ENCODE measurements at places on chromosomes 3 and 15.

DNA sequence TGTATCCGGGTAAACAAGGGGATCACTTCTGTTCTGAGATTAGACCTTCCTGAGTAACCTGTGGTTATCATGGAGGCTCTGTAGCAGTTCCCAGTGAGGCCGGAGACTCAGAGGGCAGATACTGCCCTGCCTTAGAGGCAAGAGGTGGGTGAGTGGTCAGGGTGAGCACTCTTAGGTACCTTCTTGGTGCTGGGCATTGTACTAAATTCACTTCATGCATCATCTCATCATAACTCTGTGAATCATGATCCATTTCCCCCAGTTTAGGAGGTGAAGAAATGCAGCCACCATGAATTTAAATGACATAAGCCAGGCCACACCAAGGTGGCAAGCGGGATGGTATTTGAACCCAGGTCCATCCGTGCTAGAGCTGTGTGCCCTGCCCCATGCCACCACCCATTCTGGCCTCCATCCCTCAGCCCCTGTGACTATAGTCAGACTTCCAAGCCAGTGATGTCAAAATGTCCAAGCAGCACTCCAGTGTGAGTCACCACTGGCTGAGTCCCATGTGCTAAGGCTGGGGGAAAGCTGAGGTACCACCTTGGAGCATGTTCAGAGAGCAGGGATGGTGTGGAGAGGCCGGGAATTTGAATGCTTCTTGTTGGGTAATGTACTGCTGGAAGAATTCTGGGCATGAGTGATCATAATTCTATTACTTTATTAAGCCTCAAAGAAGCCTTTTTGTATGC is 88.8 kb downstream of the EPHB1 start:
- no peak for DNase-seq

DNA sequence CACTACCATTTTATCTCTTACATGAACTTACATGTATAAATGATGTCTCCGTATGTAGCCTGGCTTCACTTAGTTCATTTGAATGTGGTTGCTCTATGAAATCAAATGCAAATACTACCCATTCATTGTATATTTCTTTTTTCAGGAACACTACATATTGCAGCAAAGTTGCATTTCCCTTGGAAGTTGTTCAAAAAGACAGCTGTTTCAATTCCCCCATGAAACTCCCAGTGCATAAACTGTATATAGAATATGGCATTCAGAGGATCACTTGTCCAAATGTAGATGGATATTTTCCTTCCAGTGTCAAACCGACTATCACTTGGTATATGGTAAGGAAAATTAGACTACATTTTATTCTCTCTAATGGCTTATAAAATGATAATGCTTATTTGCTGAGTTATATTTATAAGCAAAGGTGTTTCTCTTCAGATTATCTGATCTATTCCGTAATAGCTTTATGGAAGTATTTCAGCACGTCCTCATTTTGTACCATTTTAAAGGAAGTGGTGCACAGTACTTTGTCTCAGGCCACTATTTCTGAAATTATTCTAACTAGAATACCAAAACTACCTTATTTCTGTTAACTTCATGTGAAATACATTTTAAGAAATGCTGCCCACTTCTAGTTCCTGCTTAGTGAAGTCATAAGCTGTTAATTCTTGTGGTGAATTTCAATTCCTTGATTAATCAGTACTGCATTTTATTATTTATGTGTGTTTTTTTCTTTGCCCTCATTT is 95.1 kb downstream of the IL1RAP start:
- no peak for DNase-seq

DNA sequence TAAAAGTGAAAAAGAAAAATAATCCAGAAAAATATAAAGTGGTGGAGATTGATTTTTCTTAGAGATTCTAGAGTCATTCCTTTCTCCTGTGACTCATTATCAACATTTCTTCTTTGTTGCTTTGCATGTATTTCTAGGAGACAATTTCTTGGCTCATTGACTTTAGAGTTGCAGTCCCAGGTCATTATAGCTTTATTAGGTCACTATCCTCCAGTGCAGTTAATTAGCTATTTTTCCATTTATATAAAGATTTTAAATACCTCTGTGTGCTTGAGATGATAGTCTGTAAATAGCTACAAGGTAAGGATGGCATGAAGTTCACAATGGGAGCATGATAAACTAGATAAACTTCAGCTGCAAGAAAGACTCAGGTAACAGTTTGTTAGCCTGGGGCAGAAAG is at the start of gene OR4F15:
Gene OR4F15, plus strand, starts transcription at position 301 of the 400 bp plus-strand sequence. CDS start 5,985 bp downstream, outside the sequence.
- DNase-seq = no peak

DNA sequence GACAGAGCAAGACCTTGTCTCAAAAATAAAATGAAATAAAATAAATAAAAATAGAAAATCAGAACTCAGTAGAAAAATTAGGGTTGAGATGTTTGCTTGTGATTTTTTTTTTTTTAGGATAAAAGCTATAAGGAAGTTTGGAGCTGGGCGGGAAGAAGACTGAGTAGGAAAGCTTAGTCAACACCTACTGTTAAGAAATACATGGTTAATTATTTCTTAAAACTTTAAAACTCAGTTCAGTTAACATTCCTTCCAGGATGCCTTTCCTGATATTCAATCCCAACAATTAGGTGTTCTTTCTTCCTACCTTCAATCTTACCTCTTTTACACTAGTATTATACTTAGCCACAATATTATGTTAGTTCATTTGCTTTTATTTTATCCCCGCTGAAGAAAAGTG is 246.2 kb downstream of the LSAMP start:
- no peak for DNase-seq

GRCh38 chr3:11230832-11231231 is 41.4 kb upstream of the ATG7 start:
- DNase-seq = no peak
